ENCODE measurements at places on chromosomes 13 and 19. TPM values are rescaled to one million over a fixed set of nuclear protein-coding genes. Genes with fewer than 3 reads are reported as not detected.

Gene VAV1
- 15.0 TPM for total RNA-seq

Gene CRB3
- total RNA-seq = 0.82 TPM

Gene TTYH1
- 0.28 TPM for total RNA-seq

Gene PKN1
- 96.6 TPM for total RNA-seq

Gene OR7C1
- total RNA-seq = not detected

Gene LILRA1
- total RNA-seq = 0.65 TPM

Gene IRGC
- not detected for total RNA-seq

Gene ZNF587B
- 12.7 TPM for total RNA-seq

Gene MAG
- not detected for total RNA-seq

Gene LILRA2
- 8.3 TPM for total RNA-seq

Gene KLK13
- not detected for total RNA-seq

Gene KLHL1
- not detected for total RNA-seq

Gene TRPC4
- 1.4 TPM for total RNA-seq

Gene UBE2L5
- not detected for total RNA-seq

Gene TGFBR3L
- total RNA-seq = not detected

Gene RFPL4AL1
- not detected for total RNA-seq

Gene ZNF254
- 10.1 TPM for total RNA-seq

Gene FGF9
- 0.48 TPM for total RNA-seq

Gene CFAP97D2
- total RNA-seq = not detected

Gene RAB20
- total RNA-seq = 41.2 TPM

Gene PROZ
- total RNA-seq = not detected

Gene MTUS2
- 0.48 TPM for total RNA-seq

Gene NTF4
- not detected for total RNA-seq

Gene ADGRE2
- total RNA-seq = 19.7 TPM

Gene LGALS4
- not detected for total RNA-seq

Gene MBD3L2
- total RNA-seq = not detected

Gene ZNF431
- total RNA-seq = 6.3 TPM

Gene GRAMD1A
- total RNA-seq = 43.1 TPM

Gene CYSLTR2
- total RNA-seq = 2.4 TPM

Gene FCER2
- total RNA-seq = 1.1 TPM

Gene ZNF723
- not detected for total RNA-seq

Gene OR4F17
- not detected for total RNA-seq

Gene CYP4F2
- total RNA-seq = not detected

Gene SRRM5
- total RNA-seq = 0.46 TPM

Gene C1QTNF9B
- total RNA-seq = not detected

Gene ANGPTL8
- total RNA-seq = 4.1 TPM

Gene KIR2DL1
- not detected for total RNA-seq

Gene S1PR4
- 35.3 TPM for total RNA-seq

Gene LILRA5
- 6.4 TPM for total RNA-seq

Gene IZUMO4
- total RNA-seq = 5.5 TPM

Gene SLC25A41
- total RNA-seq = not detected

Gene SULT2A1
- total RNA-seq = not detected

Gene SPATA13
- total RNA-seq = 27.1 TPM

Gene CCL25
- total RNA-seq = not detected

Gene LILRB2
- 8.3 TPM for total RNA-seq

Gene TJP3
- total RNA-seq = 0.88 TPM

Measured in omental fat pad (tissue), 4 donors.